ENCODE measurements at places on chromosomes 3 and 15.
A peak's percentile ranks its signal among the peaks of the same experiment; 100 is the strongest.

DNA sequence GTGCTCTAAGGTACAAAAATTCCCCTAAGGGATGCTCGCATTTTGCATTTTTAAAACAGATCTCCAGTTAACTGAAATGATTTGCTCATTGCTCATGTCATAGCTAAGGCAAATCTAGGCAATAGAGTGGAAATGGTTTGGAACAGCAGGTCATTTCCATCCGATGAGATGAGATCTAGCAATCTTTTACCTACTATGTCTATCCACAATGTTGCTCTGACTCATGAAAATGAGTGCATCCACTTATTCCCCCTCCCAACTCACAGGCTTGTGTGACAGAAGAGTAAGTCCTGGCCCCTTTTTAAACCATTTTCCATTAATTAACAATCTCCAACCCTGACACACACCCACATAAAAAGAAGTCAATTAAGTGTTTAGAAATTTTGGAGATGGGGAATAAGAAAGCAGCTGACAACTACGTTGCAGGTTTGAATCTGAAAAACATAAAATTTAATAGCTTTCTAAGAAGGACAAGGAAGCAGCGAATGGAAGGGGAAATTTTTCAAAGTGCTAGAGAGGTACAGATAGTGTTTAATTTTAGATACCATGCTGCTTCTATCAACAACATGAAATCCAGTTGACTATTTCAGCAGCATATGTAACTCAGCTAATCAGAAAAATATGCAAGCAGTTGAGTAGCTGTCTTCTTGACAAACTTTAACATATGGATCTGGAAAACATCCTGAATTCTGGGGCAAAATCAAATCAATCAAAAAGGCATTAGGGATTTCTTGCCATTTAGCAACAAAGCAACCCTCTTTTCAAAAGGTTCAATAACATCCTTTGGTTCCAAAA is 112.0 kb downstream of the TMCO5A start:
- no peak for DNase-seq

DNA sequence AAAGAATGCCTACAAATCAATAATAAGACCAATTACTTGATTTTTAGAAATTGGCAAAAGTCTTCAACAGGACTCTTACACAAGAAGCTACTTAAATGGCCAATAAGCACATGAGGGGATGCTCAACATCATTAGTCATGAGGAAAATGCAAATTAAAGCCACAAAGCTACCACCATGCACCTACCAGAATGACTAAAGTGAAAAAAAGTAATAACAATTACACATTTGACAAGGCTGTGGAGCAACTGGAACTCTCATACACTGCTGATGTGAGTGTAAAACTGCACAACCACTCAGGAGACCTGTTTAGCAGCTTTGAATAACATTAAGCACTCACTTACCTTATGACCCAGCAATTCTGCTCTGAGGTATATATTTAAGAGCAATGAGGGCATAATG is 68.4 kb downstream of the PPCDC start:
- no peak for DNase-seq

GRCh38 chr15:88769161-88769971 is 33.9 kb upstream of the ACAN start:
- no peak for DNase-seq

- DNase-seq = peak; percentile 59
These were observed 328.4 kb upstream of the DPH6 start for GRCh38 chr15:35874260-35874905.

DNA sequence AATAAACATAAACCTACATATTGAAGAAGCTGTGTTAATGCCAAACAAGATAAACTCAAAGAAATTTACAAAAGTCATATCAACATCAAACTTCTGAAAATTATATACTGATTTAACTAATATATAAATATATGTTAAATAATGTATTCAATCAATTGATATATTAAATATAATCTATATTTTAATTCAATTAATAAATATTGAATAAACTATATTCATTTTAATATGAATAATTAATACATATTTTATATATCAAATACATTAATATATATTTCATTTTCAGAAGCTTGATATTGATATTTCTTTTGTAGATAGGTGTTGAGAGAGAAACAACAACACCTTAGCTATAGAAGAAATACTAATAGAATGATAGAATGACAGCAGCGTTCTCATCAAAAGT is 768.1 kb downstream of the MECOM start:
- DNase-seq = no peak
